ENCODE measurements at places on chromosomes 6 and 20.
A peak's percentile ranks its signal among the peaks of the same experiment; 100 is the strongest.

GRCh38 chr6:17165383-17165782 lies 63.5 kb downstream of the STMND1 start:
- DNase-seq: no peak

DNA sequence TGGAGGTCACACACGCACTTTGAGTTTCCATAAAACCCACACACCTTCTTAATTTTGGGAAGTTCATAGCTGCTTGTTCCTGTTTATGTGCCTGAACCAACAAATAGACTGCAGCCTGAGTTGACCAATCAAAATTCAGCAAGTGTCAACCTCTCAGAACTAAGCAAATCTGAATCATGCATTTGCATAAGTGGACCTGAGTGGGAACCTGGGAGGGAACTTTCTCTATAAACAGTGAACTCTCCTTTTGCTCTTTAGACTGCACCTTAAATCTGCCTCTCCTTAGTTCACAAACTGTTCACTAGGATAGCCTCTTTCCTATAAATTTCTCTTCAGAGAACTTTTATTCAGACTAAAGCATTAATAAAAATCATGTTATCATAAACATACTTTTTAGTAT lies 37.9 kb downstream of the SLC17A1 start:
- DNase-seq: no peak

- DNase-seq: no peak
Measured at GRCh38 chr20:47741669-47742608, 43.3 kb downstream of the SULF2 start.

DNA sequence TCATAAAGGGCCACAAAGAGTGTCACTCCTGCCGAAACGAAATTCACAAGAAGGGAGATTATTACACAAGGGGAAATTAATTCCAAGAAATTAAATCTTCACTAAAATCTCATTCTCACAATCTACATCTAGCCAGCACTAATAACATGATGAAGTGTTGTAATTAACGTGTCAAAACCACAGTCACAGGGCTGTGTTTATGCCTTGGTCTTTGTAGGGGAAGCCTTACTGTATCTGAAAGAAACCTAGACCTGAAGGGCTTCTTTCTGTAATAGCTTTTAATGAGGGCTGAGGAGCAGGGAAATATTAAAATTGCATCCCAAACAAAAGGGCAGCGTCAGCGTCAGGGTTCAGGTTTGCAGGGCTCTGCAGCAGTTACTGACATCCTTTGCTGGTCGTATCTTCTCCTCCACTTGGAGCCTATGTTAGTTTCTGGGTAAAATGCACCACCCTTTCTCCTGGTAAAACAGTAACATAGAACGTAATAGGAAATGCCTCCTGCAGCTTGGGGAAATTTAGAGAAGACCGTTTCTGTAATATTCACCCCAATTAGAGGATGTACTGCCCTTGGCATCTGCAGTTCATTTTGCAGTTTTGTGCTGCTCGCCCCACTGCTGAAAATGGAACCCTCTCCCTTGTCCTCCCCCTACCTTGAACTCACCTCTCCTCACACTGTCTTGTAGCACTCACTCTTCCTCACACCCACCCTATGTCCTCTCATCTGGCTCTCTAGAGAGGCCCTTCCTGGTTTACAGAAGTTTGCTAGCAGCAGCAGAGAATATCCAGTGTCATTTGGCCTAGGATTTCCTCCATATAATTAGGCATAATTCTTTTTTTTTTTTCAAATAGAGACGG lies 109.0 kb upstream of the TRAF3IP2 start:
- DNase-seq: no peak

DNA sequence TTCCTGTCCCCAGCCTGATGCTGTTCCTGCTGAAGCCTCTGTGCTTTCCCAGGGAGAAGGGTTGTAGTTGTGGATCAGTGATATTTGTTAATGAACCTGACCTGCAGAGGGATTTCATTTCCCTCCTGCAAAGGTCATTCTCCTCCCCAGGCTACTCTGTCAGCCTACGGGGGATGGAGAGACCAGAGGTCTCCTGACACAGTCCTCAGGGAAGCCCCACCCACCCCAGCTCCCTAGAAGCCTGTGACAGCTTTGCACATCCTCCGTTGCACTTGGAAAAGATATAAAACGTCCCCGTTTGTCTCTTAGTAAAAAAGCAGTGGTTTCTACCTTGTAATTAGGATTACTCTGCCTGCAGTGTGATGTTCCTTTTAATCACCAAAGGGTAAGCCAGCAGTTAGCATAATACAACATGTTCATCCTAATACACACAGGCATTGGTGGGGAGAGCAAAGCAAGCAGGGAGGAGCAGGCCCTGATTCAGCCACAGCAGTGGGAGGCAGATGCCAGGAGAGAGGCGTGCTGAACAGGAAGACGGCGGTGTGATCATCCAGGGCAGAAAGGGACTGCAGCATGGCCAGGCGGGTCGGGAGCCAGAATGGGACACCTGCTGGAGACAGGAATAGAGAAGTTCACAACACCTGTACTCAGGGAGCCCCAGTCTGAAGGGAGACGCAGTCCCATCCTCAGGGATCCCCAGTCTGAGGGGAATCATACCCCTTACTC lies 293.5 kb downstream of the LRFN2 start:
- DNase-seq: peak; percentile 5

Measured in Caco-2 (cell line).